ENCODE measurements at places on chromosomes 6 and 20.
A peak's percentile ranks its signal among the peaks of the same experiment; 100 is the strongest.

DNA sequence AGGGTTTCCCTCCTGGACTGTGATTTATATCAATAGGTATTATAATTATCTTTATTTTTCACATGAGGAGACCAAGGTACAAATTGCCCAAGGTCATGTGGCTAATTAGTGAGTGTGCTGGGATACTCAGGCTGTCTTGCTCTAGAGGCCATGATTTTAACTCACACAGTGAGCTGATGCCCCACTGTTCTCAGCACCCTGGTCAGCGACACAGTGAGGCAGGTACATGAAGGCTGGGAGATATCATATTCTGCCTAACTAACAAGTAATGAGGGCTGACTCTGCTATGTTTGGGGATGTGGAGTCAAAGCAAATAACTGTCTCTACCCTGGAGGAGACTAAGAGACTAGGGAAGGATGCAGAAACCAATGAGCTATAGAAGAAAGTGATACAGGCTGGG is 501.1 kb downstream of the PTPRT start:
- no peak for DNase-seq

- no peak for DNase-seq
Measured at GRCh38 chr20:9145142-9145541, 76.3 kb downstream of the PLCB4 start.

GRCh38 chr6:53492860-53493634 is 51.9 kb downstream of the GCLC start:
- DNase-seq: peak; percentile 37

DNA sequence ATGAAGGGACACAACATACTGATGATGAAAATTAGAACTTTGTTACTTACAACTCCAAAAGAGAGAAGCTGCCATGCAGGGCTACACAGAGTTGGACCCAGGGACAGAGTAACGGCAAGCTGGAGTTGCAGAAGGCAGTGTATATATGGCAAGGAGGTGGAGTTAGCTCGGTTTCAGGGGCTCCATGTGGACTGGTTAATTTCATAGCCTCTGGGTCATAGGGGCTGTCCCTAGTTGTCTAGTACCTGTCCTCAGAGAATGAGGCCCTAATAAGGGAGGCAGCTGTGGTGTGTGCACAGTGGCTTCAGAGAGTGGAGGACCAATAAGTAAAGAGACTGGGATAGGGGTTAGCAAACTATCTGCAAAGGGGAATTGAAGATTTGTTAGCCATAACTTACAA is 7.9 kb upstream of the ZSCAN12 start:
- no peak for DNase-seq

- DNase-seq: peak; percentile 2
Measured at GRCh38 chr6:16964553-16965499, 137.0 kb upstream of the STMND1 start.

DNA sequence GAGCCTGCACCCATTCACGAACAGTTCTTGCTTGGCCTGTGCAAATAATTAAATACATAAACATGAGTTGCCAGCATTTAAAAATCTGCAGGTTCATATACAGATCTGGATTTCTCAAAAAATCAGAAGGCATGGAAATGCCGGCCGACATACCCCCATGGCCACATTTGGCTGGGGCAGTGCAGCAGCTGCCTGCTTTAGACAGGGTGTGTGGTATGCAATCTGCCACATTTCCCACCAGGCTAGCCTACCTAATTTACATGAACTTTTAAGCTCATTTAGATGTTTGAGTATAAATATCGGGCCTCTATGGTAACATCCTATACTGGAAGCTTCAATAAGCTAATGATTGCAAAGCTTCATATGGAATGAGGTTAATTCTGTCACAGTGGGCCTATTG is 31.5 kb downstream of the PLCB1 start:
- DNase-seq: no peak
